Mucosa of descending colon (tissue), 3 donors: ENCODE measurements at places on chromosomes 4 and X. TPM values are rescaled to one million over a fixed set of nuclear protein-coding genes. Genes with fewer than 3 reads are reported as not detected.

DNA sequence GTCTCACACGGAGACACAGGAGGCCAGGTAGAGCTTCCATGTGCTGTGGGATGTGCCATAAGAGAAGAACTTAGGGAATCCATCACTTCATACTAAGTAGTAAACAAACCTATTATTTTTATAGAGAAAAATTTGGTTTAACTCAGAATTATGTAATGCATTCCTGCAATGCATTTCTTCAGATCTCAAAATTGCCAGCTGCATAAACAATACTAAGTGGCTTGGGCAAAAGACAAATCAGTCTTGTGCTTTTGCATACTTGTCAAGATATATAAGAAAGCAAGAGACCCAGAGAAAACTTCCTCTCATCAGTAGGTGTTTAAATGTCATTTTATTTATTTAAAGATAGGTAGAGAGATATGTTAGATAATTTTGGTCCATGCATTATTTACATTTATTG, 382.1 kb upstream of the CTSO start:
- DNase-seq, result no peak

- DNase-seq, result no peak
These were observed 934.5 kb upstream of the TENM3 start for GRCh38 chr4:181308476-181309312.

- DNase-seq, result no peak
These were observed 92.9 kb upstream of the PAK3 start for GRCh38 chrX:111003118-111003517.

- DNase-seq, result no peak
These were observed 55.1 kb upstream of the NAP1L5 start for GRCh38 chr4:88752754-88753153.

DNA sequence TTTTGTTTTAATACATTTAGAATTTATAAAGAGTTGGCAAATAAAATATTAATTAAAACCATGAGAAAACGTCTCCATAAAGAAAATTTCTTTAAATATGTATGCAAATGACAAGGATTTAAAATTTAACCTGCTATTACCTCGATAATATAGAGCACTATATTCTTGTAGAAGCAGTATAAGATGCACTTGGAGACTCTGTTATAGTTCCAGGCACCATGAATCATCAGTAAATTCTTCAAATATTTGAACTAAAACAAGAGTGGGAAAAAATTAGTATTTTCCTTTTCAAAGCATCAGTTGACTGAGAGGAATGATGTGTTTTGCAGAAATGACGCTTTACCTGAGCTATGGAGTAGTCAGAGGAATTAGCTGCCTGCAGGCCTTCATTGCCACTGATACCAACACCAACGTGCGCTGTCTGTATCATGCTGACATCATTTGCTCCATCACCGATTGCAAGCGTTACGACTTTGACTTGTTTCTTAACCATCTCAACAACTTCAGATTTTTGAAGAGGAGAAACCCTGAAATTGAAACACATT, 67.3 kb downstream of the SHISA3 start:
- no peak for DNase-seq

- peak; percentile 62 for DNase-seq
These were observed at the start of gene NMU for GRCh38 chr4:55635741-55636655. TSS of gene NMU (minus strand) at chr4:55636298. CDS start at chr4:55636192, 106 bp downstream.

Gene SUV39H1
- total RNA-seq, result 3.4 TPM

DNA sequence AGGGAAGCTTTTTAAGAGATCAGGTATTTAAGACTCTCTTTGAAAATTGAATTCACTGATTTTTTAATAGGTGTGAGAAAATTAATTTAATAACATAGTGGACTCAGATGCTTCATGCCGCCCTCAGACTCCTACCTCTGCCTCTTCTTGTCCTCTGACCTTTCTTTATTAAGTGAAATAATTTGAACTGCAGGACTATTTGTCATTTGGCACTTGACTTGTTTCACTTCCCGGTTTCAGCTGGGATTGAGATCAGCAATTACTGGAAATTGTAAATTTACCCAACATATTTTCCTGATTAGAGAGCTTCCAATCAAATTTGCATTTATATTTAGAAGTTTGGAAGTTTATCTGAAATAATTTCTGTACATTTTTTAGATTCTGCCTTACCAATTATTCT, 116.8 kb downstream of the CBR4 start:
- DNase-seq, result no peak

DNA sequence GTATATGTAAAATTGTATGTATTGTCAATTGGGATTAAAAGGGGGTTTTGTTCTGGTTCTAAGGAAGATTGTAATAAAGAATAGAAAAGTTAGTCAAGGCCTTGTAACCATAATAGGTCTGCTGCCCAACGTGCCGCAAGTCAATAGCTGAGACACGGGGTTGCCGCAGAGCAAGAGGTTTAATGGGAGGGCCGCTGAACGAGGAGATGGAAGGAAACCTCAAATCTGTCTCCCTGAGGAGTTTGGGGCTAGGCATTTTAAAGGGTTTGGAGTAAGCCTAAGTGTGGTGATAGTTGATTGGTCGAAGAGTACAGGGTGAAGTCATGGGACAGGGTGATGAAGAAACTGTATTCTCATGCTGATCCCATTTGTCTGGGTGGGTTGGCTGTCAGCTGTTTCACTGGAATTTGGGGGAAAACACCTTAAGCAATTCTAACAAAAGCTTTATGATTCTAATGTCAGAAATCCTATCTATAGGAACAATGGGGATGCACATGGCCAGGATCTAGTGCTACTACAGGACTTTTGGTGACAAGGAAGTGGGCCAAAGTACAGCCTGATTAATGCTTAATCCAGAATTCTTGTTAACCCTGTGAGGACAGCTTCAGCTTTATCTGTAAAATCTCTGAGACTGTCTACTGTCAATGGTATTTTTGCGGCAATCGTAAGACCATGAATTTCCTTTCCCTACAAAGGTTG, 86.9 kb downstream of the RELL1 start:
- DNase-seq, result no peak

Gene GASK1B
- total RNA-seq, result 10.3 TPM

DNA sequence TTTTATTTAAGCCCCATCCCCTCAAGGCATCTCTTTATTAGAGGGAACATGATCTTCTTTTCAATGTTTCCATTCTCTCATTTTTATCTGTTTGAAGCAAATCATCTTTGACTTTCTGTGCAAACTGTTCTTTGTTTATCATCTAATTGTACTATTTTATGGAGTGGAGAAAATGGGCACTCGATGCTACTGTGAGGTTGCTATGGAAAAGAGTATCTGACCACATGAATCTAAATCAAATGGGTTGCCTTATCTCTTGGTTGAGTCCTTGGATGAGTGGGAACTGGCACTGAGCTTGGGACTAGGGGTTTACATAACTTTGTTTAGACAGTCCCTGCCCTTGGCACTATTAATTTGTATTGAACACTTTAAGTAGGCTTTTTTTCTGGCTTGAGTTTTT, 9.1 kb downstream of the OCRL start:
- DNase-seq, result no peak

DNA sequence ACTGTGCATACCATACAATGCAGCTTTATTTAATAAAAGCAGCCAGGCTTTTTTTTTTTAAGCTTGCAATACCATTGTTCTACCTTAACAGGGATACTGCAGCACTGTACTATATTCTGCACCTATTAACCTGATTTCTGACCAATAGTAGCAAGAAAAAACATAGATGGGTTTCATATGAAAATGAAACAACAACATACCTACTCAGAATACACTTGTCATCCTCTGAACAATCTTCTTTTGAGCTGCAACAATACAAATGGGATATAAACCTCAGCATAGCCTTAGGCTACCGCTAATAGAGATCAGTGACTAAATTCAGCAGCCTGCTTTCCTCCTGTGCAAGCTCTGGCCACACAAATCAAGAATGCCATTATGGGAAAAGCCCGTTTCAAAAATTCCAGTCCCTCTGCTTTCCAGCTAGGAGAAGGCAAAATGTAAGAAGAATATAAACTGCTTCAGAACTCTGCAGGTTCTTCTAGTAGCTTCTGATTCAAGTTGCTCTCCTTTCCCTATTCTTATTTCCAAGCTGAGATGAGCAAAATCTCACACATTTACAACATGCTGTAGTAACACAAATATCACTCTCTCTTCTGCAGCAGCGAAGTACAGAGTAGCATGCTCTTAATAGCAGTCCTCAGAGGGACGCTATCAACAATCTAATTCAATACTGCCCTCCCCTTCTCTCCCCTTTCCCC, 143.4 kb downstream of the KLHL13 start:
- DNase-seq, result no peak

DNA sequence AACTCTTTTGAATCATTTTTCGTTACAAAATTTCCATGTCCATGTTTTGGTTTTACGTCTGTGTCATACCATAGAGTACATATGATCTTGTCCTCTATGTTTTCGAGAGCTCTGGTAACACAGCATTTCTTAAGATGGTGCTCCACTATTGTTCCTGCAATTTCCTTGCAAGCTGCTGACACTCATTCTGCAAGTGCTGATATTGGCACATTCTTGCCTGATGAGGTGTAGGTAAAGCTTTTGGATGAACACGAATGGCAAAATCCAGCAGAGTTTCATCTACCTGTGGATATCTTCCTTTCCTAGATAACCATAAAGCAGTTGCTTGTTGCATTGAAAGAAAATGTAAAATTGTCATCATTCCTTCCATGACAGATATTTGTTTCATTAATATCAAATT, 41.3 kb downstream of the MAGEB17 start:
- no peak for DNase-seq

Gene PALLD
- 663 TPM for total RNA-seq

- no peak for DNase-seq
These were observed 26.7 kb upstream of the CLDN34 start for GRCh38 chrX:9940421-9940820.

- DNase-seq, result no peak
These were observed 1.0 kb downstream of the TBC1D9 start for GRCh38 chr4:140754918-140755773.

- DNase-seq, result no peak
These were observed 1500.0 kb downstream of the STIM2 start for GRCh38 chr4:28360681-28361080.

Gene CSAG1
- not detected for total RNA-seq

Gene EFHC2
- total RNA-seq, result 3.0 TPM

DNA sequence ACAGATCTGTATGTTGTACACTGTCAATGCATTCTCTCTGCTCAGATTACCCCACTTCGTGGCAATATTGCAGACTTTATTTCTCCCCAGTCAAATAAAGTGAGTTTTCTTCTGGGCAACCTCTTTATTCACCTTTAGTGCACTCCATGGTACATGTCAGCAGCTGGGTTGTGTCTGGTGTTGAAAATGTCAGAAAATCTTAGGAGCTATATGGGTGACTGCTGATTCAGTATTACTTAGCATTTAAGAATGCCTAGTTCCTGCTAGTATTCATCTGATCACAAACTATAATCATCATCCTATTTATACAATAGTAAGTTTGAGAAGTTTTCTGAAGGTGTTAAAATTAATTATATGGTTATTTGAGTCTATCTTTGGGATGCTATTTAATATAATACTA, 112.5 kb downstream of the CFAP299 start:
- no peak for DNase-seq

DNA sequence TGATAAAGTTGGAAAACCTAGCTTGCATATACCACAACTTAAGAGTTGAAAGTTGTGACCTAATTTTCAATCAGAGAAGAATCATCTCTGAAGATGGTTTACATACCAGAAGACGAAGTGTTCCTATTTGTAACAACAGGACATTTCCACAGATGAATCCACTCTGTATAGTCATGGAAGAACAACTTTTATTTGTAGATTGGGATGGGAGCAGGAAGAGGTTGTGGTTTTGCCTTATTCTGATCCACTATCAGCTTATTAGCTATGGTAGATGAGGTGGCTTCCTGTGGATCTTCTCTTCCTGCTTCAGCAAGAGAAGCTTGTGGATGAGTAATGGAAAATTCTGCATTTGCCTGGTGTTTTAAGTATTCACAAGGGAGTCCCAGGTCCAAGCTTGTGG, 18.6 kb upstream of the SUPT20HL1 start:
- no peak for DNase-seq

Gene MAGEE2
- total RNA-seq, result 0.12 TPM

Gene HMGB3
- 9.8 TPM for total RNA-seq

- DNase-seq, result no peak
These were observed 2.2 kb downstream of the RBM10 start for GRCh38 chrX:47146936-47147859.

- DNase-seq, result no peak
These were observed 42.0 kb downstream of the USP26 start for GRCh38 chrX:133054761-133055405.

DNA sequence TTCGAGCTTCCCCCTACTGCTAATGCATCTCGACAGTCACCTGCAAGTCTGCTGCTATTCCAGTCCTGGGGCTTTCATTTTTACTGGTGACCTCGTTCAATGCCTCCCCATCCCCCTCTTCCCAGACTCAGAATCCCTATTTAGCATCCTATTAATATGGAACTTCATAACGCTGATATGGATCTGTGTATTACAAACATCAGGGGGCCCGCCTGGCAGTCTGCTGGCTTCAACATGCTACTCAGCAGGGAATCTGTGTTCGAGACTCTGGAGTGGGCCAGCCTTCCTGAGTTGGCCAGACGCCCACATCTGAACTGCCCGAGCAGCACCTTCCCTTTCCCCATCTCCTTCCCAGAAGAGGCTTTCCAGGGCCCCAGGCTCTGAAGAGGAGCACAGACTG, 173.9 kb upstream of the PPARGC1A start:
- no peak for DNase-seq

Gene NLRP2B
- 0.16 TPM for total RNA-seq

DNA sequence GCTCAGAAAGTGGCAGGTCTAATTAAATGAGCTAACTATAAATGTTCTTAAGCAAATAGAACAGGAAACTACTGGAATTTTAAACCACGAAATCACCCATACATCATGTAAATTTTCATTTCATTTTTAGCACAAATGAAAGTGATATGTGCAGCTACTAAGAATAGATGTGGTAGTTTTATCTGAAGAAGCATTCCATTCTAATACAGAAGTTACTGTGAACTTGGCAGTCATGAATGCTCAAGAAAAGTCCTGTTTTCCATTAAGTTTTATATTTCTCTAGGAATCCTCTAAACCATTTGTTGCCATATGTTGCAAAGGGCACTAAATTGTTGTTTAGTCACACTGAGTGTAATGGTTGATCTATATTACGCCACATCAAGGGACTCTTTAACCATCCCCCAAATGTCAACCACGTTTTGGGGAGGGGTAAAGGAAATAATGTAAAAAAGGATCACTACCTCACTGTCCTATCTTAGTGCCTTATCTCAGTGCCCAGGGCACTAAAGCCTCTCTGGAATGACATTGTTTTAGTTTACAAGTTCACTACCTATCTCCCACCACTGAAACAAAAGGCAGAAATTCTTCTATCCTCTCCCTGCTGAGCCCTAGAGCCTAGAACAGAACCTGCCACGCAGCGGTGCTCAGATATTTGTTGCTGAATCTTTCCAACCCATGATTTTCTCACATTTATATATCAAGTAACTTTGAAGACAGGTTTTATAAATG, 118.0 kb downstream of the SHISA3 start:
- DNase-seq, result no peak

GRCh38 chrX:9605484-9605883, 140.6 kb downstream of the TBL1X start:
- DNase-seq, result no peak

- DNase-seq, result no peak
These were observed 146.1 kb upstream of the OTUD4 start for GRCh38 chr4:145326491-145326890.

Gene VCX3B
- not detected for total RNA-seq

Gene CCDC110
- total RNA-seq, result 5.4 TPM
